ENCODE measurements at places on chromosomes 13 and 19.

- DNase-seq: no peak
Measured at GRCh38 chr13:59126474-59126873, 1037.3 kb downstream of the DIAPH3 start.

- DNase-seq: no peak
Measured at GRCh38 chr13:94646904-94647303, 45.2 kb downstream of the GPR180 start.

DNA sequence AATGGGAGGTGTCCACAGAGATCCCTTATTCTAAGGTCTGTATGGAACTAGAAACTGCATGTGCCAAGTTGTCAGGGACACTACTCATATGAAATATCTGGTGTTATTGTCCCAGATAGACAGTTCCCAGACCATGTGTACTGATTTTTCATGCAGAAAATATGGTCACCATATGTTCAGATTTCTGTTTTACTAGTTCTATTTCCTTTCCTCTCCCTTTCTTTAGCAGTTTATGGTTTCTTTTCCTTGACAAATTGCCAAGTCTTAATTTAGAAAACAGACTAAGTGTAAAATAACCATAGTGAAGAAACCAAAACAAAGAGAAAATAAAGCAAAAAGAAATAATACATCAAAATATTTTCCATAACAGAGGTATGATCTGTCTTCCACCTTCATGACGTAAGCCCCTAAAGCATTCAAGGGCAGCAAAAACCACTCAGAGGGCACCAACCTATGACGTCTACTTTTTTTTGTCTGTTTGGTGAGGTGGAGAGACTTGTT, 248.5 kb downstream of the KCTD12 start:
- no peak for DNase-seq

DNA sequence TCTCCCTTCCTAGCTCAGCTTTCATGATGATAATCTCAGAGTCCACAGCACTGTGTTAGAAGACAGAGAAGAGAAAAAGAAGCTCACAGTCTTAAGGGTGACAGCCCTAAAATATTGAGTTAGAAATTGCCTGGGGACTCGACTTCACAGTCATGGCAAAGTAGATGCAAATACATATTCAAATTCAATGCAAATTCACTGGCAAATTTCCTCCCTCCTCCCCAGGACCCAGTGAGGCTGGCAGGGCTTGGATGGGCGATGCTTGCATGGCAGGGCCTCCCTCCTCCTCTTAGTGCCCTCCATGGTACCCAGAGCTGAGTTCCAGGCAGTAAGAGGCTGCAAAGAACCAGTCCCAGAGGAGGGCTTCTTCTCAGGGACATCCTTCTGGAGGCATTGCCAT, 115.6 kb upstream of the UQCRFS1 start:
- DNase-seq: no peak

- no peak for DNase-seq
Measured at GRCh38 chr19:46591870-46592269, 9.3 kb upstream of the CALM3 start.

DNA sequence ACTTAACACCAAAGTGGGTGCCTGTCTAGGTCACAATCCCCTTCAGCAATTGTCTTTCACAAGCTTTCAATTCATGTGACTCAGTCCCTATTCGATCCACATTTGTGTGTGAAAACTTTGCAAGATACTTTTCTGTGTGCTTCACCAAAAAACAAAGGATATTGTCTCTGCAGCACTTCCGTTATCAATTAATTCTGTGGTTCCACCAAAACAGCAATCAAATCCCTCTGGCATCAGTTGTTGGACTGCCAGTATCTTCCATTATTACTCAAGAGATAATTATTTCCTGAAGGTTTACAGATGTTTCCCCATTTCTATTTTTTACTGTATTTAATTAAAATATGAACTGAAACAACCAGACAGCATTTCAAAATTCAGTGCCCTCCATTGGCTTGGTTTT, 481.4 kb downstream of the SUCLA2 start:
- no peak for DNase-seq

DNA sequence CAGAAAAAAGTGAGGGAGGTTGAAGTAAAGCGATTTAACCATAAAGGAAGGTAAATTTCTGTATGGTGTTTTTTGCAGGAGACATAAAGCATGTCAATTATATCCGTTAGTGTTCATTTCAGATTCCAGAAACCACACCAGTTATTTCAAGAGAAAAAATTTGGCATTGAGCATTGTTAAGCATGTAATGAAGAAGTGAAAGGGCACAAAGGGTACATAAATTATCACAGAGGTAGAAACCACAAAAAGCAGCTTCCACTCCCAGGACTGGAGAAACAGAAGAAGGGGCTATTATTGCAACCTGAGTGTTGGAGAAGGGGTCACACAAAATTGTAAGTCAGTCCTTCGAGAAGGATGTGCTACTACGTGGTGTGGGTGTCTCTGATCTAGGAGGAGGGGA, 72.2 kb upstream of the DACH1 start:
- no peak for DNase-seq

DNA sequence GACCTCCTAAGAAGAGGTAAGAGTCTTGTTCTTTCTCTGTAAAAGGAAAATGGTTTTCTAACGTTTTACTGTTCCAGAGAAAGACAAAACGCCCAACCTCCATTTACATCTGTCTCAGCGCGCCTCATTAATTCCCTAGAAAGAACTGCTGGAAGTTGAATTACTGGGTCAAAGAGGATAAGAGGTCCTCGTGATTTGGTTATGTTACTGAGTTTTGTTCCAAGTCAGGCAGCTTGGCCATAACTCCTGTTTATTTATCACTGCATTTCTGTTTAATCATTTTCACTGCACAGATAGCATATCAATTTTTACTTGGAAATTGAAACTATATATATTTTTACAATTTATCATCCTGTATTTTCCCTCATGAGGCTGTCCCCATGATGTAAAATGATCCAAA, 112.9 kb upstream of the PEG3 start:
- DNase-seq: no peak

- no peak for DNase-seq
Measured at GRCh38 chr13:97979051-97979450, 25.6 kb downstream of the IPO5 start.
